Activated naive CD4-positive, alpha-beta T cell treated with anti-CD3 and anti-CD28 coated beads, Interleukin-2, amount 50 U/mL, for 72 hours (primary cell): ENCODE measurements at places on chromosomes 6 and 20.

DNA sequence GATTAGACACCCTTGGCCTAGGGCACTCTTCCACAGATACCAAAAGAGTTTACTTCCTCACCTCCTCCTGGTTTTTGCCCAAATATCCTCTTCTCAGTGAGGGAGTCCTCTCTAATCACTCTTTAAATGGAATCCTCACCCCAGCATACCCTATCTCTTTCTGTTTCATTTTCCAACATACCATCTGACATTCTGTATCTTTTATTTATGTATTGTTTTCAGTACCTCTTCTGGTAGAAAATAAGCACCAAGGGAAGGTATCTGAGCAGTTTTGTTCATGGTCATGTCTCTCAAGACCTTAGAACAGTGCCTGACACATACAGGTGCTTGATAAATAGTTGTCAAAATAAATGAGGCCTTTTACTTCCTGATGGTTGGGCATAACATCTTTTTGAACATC, 55.1 kb downstream of the KIAA0408 start:
- no peak for DNase-seq

- no peak for DNase-seq
Observed at GRCh38 chr6:43855247-43855646, 85.2 kb downstream of the VEGFA start.

GRCh38 chr6:75130784-75131183, 75.1 kb downstream of the COL12A1 start:
- DNase-seq = no peak

DNA sequence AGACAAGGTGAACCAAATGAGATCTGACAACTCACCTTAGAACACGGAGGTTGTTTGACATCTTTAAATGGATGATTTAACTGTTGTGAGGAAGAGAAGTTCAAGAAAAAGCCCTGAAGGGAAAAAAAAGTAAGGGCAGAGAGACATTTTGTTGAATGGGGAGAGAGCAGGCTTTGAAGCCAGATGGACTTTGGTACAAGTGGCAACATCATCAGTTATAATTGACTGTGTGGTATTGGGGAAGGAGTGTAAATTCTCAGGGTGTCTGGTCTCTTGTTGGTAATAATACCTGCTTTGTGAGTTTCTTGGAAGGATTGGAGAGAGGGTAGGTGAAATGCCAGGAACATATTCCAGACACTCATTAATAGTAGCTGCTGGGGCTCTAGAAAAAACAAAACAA, 21.6 kb downstream of the OGFRL1 start:
- no peak for DNase-seq
